ENCODE measurements at places on chromosomes 6 and 20. TPM values are rescaled to one million over a fixed set of nuclear protein-coding genes. Genes with fewer than 3 reads are reported as not detected.

COX4I2 gene
- total RNA-seq: not detected

OTOR gene
- not detected for total RNA-seq

ZBTB2 gene
- total RNA-seq: 6.7 TPM

WASF1 gene
- 92.7 TPM for total RNA-seq

SLC4A11 gene
- total RNA-seq: 27.2 TPM

LY6G6F gene
- total RNA-seq: not detected

SYTL3 gene
- total RNA-seq: 2.8 TPM

DNA sequence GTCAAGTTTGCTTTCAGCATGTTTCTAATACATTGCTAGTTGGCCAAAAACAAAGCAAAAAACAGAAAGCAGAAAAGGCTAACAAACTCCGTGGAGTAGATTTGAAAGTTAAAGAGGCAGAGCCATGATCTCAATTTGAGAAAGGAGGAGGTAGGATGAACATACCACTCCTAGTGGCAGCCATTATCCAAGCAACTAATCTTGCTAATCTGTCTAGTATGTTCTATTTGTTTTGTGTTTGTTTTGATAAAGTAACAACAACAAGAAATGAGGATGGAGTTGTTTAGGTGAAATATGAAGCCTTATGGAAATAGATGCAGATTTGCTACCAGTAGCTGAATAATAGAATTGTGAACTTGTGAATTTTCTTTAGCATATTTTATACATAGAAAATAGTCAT, 295.5 kb upstream of the PRDM1 start:
- H3K4me3 ChIP-seq: no peak overlapping the region
- H3K27ac ChIP-seq: no peak overlapping the region
- no peaks in the 10 kb centered on the region for H3K36me3 ChIP-seq
- no peak for DNase-seq
- no peaks in the 10 kb centered on the region for H3K4me1 ChIP-seq

- H3K4me3 ChIP-seq: no peak overlapping the region
- no peaks in the 10 kb centered on the region for H3K36me3 ChIP-seq
- H3K27ac ChIP-seq: no peak overlapping the region
- DNase-seq: no peak
These were observed 20.5 kb upstream of the MAN1A1 start for GRCh38 chr6:119370080-119370479.

GRCh38 chr6:73665686-73666319, 12.0 kb upstream of the SLC17A5 start:
- H3K36me3 ChIP-seq: no peaks in the 10 kb centered on the region
- DNase-seq: no peak
- no peak overlapping the region for H3K4me3 ChIP-seq
- peaks cover 1% of the 10 kb centered on the region for H3K27me3 ChIP-seq

DNA sequence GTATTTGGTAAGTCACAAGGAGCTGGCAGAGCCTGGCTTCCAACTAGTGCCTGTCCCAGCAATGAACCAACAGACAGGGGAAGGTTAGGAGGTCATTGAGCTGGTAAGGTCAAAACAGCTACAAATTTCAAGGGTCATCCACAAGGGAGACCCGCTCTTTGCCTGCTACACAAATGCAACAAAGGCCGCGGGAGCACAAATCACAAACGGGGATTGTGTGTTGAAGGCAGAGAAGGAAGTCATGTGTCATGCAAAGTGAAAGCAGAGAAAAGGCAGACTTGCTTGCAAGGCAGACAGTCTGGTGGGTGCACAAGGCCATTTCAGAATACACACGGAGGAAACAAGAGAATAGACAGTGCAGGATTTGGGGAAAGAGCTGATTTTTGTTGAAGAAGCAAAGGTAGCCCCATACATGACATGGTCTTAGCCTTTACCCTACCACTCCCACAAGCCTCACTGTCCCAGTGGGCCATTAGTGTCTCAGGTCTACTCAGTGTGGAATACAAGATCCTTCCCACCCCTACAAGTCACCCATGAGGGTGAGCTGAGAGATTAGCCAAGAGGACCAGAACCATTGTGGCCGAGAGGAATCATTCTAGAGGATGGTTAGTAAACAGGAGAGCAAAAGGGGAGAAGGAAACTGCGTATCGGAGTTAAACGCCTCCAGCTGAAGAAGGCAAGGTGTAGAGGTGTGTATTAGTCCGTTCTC, 18.1 kb upstream of the SAMHD1 start:
- DNase-seq: no peak
- H3K4me3 ChIP-seq: no peak overlapping the region
- no peaks in the 10 kb centered on the region for H3K4me1 ChIP-seq
- peaks cover 11% of the 10 kb centered on the region for H3K36me3 ChIP-seq
- H3K27ac ChIP-seq: no peak overlapping the region
- no peaks in the 10 kb centered on the region for H3K27me3 ChIP-seq

- peaks cover 4% of the 10 kb centered on the region for H3K4me1 ChIP-seq
- no peaks in the 10 kb centered on the region for H3K36me3 ChIP-seq
- H3K27me3 ChIP-seq: no peaks in the 10 kb centered on the region
- H3K27ac ChIP-seq: no peak overlapping the region
- DNase-seq: no peak
These were observed 838.4 kb downstream of the QKI start for GRCh38 chr6:164252948-164253347.

DNA sequence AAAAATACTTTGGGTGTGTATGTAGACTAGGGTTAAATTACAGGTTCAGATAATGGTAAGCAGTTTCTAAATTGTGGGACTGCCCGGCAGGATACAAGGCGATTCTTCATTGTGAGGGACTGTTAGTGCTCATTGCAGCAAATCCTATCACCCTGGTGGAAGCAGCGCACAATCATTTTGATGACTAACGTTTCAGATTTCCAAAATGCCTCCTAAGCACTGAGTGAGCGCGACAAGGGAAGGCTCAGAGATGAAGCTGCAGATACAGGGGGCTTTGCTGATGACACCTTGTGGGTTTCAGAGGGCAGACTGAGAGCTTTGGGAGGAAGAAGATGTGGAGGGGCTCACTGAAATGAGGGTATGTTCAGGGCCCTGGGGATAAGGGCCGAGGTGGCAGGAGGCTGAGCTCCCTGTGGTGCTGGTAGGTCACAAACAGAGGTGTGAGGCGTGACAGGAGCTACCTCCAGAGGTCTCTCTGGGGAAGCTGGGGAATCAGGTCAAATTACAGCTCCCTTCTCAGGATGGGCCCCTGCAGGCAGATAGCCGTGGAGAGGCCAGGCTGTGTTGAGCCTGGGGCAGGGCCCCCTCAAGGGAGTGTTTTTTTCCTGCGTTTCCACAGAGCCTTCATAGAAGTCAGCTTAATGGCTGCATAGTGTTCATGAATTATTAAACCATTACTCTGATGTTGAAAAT, 84.5 kb upstream of the FYN start:
- peaks cover 17% of the 10 kb centered on the region for H3K4me1 ChIP-seq
- H3K27me3 ChIP-seq: peaks cover 8% of the 10 kb centered on the region
- no peak overlapping the region for H3K27ac ChIP-seq
- peak; percentile 64 for DNase-seq

GRCh38 chr6:2209226-2209809, 36.1 kb downstream of the GMDS start:
- H3K27me3 ChIP-seq: no peaks in the 10 kb centered on the region
- peak; percentile 53 for DNase-seq
- no peak overlapping the region for H3K27ac ChIP-seq
- H3K4me3 ChIP-seq: no peak overlapping the region
- peaks cover 7% of the 10 kb centered on the region for H3K36me3 ChIP-seq
- H3K4me1 ChIP-seq: no peaks in the 10 kb centered on the region

DNA sequence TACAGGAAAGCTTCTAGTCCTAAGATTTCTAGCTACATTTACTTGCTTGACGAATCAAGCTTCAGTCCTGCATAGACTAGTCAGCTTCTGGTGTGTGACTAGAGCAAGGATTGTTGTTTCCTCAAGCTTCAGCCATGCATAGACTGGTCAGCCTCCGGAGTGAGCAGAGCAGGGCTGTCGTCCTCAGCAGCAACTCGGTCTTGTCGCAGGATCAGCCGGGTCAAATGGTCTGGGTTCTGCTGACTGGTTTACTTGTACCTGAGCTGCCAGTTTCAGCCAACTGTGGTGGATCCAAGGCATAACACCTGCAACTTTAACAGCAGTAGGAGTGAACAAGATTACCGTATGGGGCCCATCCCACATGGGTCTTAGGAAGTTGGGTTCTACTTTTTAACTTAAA, 10.8 kb upstream of the GMPR start:
- no peak for DNase-seq
- H3K27ac ChIP-seq: no peak overlapping the region
- no peaks in the 10 kb centered on the region for H3K27me3 ChIP-seq
- H3K36me3 ChIP-seq: peaks cover 5% of the 10 kb centered on the region

DNA sequence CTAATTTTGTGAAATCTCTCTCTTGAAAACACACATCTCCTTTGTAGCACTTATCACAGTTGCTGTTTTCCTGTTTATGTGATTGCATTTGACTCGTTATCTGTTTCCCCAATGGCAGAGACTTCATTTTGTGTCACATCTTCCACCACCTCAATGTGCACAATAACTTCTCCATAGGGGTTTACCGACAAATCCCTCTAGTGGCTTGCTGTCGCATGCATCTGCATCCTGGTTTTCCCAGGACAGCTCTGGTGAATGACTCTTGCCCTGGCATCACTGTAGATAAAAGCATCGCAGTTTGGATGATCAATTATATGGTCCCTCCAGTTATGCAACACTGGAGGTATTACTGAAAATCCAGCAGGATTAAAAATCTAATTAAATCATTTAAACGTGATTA, 206.5 kb upstream of the BTBD3 start:
- DNase-seq: no peak
- H3K27me3 ChIP-seq: peaks cover 3% of the 10 kb centered on the region
- no peaks in the 10 kb centered on the region for H3K36me3 ChIP-seq
- no peak overlapping the region for H3K4me3 ChIP-seq

Data from glutamatergic neuron (in vitro differentiated cells).